ENCODE measurements at places on chromosomes 16 and 17. TPM values are rescaled to one million over a fixed set of nuclear protein-coding genes. Genes with fewer than 3 reads are reported as not detected.

The OR1A1 gene
- total RNA-seq, result not detected

The ENPP7 gene
- not detected for total RNA-seq

The CHMP1A gene
- 98.4 TPM for total RNA-seq

The TMEM92 gene
- 8.0 TPM for total RNA-seq

The KRTAP2-3 gene
- total RNA-seq, result not detected

The PAFAH1B1 gene
- 182 TPM for total RNA-seq

The NXN gene
- 49.3 TPM for total RNA-seq
